ENCODE measurements at places on chromosomes 13 and 19.
A peak's percentile ranks its signal among the peaks of the same experiment; 100 is the strongest.

DNA sequence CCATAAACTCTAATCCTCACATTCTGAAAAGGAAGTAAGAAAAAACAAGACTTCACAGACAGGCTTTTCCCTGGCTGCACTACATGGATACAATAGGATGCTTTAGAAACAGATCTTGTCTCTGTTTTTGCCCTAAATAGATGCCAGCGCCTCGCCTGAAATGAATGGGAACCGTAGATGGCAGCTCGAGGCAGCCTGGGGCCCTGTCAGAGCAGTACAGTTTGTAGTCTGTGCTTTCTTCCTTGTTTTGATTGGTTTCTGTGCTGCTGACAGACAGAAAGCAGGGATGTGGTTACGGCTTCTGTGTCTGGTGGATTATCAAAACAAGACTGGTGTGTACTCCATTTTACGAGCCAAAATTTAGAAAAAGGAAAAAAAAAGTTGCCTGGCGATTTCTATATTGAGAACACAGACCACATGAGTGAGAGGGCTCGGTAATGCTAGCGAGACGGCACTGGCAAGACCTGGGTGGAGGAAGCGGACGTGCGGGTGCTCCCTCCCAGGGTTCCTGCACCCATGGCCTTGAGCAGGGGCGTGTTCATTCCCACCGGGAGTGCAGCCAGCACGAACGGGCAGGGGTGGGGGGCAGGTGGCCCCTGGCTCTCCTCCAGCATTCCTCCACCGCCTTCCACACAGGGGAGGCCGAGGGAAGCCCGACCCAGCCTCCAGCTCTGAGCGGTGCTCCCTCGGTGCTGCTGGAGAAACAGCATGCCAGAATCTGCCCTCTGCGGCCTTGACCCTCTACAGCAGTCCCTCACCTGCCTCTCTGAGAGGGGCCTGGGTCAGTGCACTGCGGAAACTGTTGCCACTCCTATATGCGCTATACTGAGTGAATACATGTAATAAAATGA is 37.6 kb upstream of the C1QTNF9 start:
- no peaks in the 10 kb centered on the region for H3K27me3 ChIP-seq
- peaks cover 40% of the 10 kb centered on the region for H3K4me1 ChIP-seq
- no peaks in the 10 kb centered on the region for H3K36me3 ChIP-seq

DNA sequence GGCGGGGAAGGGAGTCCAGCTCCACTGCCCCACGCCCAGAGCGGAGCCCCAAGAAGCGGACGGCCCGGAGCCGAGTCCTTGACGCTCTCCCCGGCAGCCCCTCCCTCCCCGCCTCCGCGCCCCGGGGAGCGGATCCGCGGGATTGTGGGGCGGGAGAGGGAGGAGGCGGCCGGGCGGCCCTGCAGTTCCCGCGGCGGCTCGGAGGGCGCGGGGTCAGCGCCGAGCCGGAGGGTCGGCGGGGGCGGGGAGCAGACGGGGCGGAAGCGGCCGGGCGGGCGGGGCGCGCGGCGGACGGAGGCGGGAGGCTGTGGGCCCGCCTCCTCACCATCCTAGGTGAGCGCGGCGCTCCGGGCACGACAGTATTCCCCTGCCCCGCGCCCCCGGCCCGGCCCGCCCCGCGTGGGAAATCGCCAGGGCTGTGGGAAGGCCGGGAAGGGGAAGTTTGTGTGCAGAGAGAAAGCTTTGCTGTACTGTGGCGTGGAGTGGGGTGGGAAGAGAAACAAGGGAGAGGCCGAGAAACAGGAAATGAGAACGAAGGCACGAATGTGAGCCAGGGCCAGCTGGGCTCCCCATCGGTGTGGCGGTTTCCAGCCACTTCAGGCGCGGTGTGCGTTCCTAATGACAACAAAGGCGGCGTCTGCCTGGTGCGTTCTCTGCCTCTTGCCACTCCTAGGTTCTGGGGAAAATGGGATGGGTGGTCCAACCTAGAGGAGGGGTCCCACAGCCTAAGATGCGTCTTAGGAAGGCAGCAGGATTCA is 1.3 kb upstream of the KLF12 start:
- H3K27me3 ChIP-seq, result no peaks in the 10 kb centered on the region
- no peaks in the 10 kb centered on the region for H3K4me1 ChIP-seq
- peak overlapping the region; percentile 96 for H3K27ac ChIP-seq
- DNase-seq, result peak; percentile 30
- H3K36me3 ChIP-seq, result no peaks in the 10 kb centered on the region
- peak overlapping the region; percentile 59 for H3K4me3 ChIP-seq

- H3K27me3 ChIP-seq, result no peaks in the 10 kb centered on the region
- no peak overlapping the region for H3K27ac ChIP-seq
- peak; percentile 63 for DNase-seq
- no peaks in the 10 kb centered on the region for H3K4me1 ChIP-seq
- H3K36me3 ChIP-seq, result no peaks in the 10 kb centered on the region
These were observed 5.5 kb upstream of the ADAMTS10 start for GRCh38 chr19:8615813-8616596.

DNA sequence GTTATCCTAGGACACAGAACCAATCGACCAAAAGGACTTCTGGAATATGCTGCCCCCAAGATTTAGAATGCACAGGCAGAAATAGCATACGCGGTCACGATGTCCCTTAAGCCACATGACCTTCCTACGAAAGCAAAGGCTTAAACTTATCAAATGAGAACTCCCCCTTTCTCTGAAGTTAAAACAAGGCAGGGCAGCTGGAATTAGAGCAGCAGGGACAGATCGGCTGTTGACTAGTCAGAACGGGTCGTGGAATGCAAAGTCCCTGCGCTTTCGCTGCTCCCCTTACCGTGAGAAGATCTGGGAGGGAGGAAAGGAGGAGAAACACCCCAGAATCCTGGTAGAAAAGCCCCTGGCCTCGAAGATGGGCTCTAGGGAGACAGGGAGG is 799 bp upstream of the USPL1 start:
- peak overlapping the region; percentile 82 for H3K4me3 ChIP-seq
- H3K36me3 ChIP-seq, result no peaks in the 10 kb centered on the region
- DNase-seq, result peak; percentile 86
- H3K4me1 ChIP-seq, result peaks cover 46% of the 10 kb centered on the region
- H3K27ac ChIP-seq, result peak overlapping the region; percentile 100

DNA sequence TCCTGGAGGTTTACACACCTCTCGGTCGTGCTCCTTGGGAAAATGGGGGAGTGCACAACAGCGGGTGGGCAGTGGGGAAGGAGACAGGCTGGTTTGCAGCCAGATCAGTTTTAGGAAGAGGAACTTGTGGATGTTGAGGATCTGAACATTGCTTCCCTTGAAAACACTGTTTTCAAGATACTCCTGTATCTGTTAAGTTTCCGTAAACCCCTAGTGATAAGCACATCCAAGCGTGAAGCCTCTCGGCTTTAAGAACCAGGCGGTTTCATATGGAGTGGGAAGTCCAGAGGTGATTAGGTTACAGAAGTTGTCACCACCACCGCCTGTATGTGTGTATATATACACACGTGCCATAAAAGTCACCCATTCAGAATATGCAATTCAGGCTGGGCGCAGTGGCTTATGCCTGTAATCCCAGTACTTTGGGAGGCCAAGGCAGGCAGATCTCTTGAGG is 47.4 kb downstream of the SIPA1L3 start:
- DNase-seq, result no peak
- H3K27ac ChIP-seq, result no peak overlapping the region
- H3K27me3 ChIP-seq, result no peaks in the 10 kb centered on the region
- no peaks in the 10 kb centered on the region for H3K4me1 ChIP-seq
- H3K4me3 ChIP-seq, result no peak overlapping the region

Measured in tibial nerve (tissue), 4 donors.